ENCODE measurements at places on chromosomes 2 and 18.

DNA sequence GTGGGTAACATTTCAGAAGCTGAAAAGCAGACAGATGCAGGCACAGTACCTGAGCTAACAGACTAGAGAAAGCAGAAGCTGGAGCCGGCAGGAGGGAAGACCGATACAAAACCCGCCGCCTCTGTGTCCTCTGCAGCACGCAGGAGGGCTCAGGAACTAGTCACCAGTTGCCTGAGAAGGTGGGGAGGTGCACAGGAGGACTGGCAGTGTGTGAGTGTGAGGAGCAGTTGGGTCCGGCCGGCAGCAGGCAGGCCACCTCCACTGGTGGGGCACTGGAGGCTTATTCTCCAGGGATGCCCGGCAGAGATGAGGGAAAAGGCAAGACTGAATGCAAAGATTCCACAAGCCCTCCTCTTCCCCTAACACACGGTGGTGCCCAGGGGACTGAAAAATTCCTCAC lies 18.2 kb downstream of the ERCC3 start:
- DNase-seq = no peak

DNA sequence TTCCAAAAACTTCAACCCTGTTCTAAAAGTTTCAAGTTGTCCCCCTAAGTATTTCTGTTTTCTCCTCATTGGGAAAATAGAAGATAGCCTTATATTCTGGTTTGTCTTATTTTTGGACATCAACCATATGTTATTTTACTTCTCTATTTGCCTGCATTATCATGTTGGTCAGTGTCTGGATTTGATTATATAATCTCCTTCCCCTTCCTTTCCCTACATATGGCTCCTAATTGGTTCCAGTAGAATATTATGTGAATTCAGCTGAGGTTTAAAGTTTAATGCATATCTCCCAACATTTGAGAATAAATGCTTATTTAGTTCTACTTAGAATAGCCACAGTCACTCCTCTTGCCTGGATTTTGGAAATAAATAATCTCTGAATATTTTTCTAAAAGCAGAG lies 66.9 kb downstream of the OXER1 start:
- DNase-seq = no peak

DNA sequence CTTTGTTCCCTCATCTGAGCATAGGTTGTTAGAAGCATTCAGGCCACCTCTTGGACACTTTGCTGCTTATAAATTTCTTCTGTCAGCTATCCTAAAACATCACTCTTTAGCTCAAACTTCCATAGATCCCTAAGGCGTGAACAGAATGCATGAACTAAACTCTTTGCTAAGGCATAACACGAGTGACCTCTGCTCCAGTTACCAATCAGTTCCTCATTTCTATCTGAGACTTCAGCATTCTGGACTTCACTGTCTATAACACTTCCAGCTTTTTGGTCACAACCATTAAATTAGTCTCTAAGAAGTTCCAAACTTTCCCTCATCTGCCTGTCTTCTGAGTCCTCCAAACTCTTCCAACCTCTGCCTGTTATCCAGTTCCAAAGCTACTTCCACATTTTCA lies 8.3 kb upstream of the VWA3B start:
- DNase-seq = no peak

GRCh38 chr2:33072614-33073013 lies 125.9 kb downstream of the LTBP1 start:
- DNase-seq = no peak

DNA sequence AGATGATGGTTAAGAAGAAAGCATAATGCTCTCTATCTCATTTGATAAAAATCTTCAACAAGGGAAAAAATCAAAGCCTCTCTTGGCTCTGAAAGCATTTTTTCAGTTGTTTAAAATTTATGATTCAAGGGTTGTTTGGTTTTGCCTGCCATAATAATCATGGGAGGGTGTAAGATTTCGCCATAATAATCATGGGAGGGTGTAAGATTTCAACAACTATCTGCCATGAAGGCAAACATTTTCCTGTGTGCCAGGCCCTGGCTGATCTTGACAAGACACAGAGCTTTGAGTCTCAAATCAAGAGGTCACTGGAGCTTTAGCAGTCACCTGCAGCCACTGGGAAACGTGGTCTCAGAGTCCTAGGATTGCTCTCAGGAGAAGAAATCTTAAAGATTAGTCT lies 175.1 kb upstream of the PIEZO2 start:
- DNase-seq = no peak

- no peak for DNase-seq
Measured at GRCh38 chr18:52822160-52822559, 482.2 kb downstream of the DCC start.

DNA sequence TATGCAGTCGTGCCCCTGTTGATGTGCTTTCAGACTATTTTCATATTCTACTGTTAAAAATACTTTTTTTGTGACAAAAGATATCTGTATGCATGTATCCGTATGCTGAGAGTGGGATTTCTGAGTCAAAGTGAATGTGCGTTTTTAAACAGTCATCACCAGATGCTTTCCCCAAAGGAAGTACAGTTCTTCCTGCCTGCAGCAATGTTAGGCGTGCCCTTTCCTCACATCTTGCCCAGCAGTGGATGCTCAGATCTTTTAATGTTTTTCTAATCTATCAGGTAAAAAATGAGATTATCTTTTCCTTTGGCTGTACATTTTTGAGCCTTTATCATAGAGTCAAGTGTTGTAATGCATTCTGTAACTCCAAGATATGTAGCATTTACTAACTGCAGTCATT lies 111.7 kb downstream of the PTPRM start:
- DNase-seq = no peak

GRCh38 chr2:60298006-60298696 lies 255.3 kb downstream of the BCL11A start:
- no peak for DNase-seq
